ENCODE measurements at places on chromosomes 1 and 21.

DNA sequence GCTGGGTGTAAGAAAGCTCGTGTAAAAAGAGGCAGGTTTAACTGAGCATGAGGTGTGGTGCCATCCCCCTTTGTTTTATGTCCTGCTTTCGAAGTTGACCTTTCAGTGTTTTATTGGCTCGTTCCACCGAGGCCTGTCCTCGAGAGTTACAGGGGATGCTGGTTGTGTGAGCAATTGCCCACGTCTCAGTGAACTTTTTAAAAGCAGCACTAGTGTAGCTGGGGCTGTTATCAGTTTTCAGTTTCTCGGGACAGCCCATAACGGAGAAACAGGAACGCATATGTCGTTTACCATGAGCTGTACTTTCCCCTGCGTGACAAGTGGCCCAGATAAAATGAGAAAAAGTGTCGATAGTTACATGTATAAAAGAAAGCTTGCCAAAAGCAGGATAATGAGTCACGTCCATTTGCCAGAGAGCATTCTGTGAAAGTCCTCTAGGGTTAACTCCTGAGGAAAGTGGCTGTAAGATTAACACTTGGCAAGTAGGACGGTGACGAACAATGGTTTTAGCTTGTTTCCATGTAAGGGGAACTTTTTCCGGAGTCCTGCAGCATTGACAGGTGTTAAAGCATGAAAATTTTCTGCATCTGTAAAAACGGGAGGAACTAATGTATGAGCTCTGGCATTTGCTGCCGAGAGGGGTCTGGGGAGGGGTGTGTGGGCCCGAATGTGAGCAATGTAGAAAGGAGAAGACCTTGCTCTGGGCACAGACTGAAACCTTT is 7.8 kb upstream of the LRRC47 start:
- no peak for DNase-seq

GRCh38 chr1:30413606-30414005 is 309.8 kb downstream of the MATN1 start:
- no peak for DNase-seq

DNA sequence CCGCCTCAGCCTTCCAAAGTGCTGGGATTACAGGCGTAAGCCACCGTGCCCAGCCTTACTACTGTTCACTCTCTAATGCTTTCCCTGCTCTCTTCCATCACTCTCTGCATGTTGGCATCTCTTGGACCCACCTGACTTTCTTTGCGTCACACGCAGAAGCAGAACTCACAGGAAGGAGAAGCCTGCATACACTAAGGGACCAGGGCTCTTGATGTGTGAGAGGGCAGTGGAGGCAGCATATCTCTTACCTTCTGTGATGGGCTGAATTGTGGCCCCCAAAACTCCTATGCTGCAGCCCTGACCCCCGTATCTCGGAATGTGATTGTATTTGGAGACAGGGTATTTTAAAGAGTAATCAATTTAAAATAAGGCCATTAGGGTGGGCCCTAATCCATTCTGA is 26.7 kb upstream of the SLAMF9 start:
- DNase-seq, result no peak

DNA sequence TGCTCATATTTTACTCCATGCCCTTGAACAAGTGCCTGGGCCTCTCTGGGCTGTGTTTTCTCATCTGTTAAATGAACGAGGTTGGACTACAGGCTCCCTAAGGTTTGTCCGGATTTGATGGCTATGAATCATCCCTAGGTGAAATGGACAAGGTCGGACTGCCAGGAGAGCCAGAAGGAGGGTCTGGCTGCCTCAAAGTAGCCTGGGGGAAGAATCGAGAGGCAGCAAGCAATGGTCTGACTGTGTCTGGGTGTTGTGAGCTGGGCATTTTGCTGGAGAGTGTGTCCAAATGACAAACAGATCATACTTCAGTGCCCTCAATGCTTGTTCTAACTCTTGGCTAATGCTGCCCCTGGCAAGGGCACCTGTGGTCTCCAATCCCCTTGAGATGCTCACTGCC is 730.9 kb downstream of the PTPRU start:
- DNase-seq, result no peak

DNA sequence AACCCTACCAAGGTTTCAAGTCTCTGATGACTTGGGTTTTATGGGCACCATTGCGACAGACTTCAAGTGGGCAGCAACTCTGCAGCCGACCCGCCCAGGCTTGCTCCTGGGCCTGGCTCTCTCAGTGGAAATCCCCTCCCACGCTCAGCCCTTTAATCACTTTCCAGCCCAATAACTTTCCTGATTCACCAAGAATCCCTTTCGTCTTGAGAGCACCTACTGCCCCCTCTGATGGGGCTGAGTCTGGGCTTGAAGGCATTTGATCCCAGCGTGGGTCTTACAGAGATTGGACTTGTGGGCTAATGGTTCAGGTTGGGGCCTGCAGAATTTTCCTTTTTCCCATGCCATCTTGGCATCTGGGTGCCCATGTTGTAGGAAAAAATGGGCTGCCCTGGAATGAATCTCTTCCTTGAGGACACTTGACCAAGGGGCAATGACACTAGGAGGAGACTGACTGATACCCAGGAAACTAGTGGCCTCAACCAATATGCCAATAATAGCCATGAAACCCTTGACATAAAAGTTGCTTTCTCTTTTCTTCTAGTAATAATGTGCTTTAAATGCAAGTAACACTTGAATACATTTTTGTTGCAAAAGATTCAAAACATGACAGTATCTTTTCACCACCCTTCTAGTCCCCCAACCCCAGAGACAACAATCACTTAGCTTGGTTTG is 7.8 kb upstream of the PHLDA3 start:
- DNase-seq, result no peak

- no peak for DNase-seq
Observed at GRCh38 chr21:17257784-17258183, 255.1 kb upstream of the CXADR start.

DNA sequence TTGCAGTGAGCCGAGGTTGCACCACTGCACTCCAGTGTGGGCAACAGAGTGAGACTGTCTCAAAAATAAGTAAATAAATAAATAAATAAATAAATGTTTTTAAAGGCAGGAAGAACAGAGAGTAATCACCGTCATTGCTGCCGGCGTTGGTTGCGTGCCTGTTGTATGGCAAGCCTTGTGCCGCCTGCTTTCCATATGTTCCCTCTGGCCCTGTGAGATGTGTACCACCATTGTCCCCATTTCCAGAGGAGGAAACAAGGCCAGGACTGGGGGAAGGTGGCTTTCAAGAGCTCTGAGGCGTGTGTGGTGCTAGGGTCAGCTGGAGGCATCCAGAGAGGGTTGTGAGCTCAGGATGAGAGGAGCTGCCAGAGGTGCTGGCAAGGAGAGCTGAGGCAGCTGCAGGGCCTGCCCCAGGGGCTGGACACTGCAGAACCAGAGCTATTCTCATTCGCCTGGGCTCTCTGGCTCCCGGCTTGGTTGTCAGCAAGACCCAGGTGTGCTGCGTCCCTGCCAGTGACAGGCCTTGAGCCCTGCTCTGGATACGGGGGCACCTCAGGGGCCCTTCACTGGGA is 5.2 kb upstream of the MARCKSL1 start:
- DNase-seq, result no peak

GRCh38 chr21:26965907-26966581 is 844 bp downstream of the ADAMTS5 start:
- DNase-seq, result peak; percentile 37

- no peak for DNase-seq
Observed at GRCh38 chr1:105636052-105636451, 1420.4 kb upstream of the PRMT6 start.

- peak; percentile 56 for DNase-seq
Observed at GRCh38 chr1:52368383-52369172, 2.6 kb upstream of the CC2D1B start.

- DNase-seq, result peak; percentile 24
Observed at GRCh38 chr1:91885213-91885715, 687 bp downstream of the TGFBR3 start.

GRCh38 chr1:8858888-8859706 is 19.4 kb downstream of the ENO1 start:
- no peak for DNase-seq

DNA sequence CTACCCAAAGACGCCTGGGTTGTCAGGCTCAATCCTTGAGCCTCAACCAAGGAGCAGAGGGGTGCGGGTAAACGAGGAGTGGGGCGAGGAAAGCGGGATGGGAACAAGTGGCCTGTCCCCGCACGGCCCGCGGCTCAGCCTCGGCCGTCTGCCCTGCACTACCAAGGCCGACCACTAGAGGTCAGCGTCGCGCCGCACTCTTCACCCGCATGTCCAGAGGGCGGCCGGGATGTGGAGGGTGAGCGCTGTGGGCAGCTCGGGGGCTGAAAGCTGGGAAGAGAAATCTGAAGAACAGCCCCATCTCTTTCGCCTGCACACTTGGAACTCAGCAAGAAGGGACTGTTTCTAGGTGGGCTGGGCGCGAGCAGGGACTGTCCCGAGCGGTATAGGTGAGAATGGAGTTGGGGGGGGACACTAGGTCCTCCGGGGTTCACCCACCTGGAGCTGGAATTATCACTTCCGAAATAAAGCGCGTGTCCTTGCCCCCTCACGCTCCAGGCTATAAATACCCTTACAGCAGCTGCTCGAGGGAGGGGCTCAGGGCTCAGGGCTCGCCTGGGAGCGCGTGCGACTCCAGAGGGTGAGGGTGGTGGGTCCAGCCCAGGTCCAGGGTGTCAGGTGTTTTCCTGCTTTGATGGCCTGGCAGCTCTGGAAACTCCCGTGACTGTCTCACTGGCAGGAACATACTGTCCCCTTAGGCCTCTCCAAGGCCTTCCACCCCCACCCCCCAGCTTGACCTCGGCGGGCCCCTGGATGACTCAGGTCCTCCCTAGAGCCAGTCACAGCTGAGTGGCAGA is 9.8 kb downstream of the SLC30A2 start:
- DNase-seq, result peak; percentile 87

- no peak for DNase-seq
Observed at GRCh38 chr21:38911484-38912101, 105.9 kb downstream of the ETS2 start.

DNA sequence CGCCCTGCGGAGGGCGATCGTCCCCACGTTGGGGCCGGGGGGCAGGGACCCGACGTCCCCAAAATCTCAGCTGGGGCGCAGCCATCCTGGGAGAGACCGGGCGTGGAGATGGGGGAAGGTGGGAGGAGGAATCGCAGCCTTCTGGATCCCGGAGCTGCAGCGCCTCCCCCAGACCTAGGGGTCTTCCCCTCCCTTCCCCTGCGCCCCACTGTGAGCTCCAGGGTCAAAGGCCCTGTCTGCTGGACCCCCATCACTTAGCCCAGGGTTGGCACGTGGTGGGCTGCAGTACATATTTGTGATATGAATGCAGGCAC is 90.2 kb upstream of the VAMP3 start:
- no peak for DNase-seq

DNA sequence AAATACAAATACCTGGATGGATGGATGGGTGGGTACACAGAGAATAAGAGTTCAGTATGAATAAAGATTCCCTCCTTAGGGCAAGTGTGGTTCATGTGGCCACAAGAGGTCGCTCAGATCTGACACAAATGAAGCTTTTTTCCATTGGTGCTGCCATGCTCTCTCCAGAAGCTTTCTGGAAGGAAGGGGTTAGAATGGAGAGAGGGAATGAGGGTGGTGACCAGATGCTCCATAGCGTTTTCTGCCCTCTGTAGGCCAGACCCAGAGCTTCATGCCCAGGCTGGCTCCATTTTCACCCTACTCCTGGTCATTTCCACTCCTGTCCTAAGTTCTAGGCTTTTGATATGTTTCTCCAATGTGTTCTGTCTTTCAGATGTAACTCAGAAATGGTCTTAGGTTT is 3.3 kb upstream of the FCRL6 start:
- DNase-seq, result peak; percentile 53

- no peak for DNase-seq
Observed at GRCh38 chr1:29761159-29761928, 525.0 kb downstream of the PTPRU start.

- DNase-seq, result peak; percentile 83
Observed at GRCh38 chr1:6208723-6209660, 3.1 kb downstream of the RNF207 start.

GRCh38 chr21:44681861-44682579 is at the start of gene KRTAP12-1:
Gene KRTAP12-1 (minus strand): TSS chr21:44682163. CDS start chr21:44682123, 40 bp downstream.
- DNase-seq, result no peak

- no peak for DNase-seq
Observed at GRCh38 chr1:195769461-195769860, 838.8 kb downstream of the KCNT2 start.

- DNase-seq, result no peak
Observed at GRCh38 chr1:152906023-152906565, 2.3 kb upstream of the IVL start.

DNA sequence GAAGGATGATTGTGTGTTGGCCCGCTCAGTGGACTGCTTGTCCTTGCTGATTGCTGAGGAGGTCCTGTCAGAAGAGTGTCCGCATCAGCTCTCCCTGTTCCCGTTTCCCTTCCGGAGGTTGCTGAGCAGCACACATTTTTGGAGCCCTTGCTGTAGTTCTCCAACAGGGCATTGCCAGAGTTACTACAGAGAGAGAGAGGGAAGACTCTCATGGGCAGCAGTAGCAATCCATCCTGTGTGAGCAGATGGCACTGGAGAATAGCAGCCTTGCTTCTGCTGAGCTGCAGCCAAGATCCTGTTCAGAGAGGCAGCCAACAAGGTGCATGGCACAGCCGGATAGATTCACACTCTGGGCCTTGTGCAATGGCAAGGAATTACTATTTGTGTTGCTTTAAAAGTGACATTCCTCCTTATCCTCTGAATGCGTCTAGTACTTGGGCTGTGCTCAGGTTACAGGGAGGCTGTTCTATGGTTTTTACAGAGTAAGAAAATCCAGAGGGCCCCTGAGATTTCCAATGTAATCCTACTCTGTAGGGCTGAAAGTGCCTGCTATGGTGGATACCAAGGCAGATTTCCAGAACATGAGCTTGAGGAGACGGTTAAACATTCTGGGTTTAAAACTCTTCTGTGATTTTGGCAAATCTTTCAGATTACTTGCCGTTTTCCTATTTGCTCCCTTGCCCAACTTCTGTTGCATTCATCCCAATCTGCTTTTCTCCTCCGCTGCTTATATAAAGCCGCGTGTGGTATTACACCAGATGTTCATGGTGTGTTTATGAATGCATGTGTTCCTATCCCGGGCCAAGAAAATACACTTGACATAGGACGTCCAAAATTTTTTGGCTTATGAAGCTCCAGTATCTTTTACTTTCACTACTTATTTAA is 27.4 kb downstream of the AK4 start:
- DNase-seq, result no peak

DNA sequence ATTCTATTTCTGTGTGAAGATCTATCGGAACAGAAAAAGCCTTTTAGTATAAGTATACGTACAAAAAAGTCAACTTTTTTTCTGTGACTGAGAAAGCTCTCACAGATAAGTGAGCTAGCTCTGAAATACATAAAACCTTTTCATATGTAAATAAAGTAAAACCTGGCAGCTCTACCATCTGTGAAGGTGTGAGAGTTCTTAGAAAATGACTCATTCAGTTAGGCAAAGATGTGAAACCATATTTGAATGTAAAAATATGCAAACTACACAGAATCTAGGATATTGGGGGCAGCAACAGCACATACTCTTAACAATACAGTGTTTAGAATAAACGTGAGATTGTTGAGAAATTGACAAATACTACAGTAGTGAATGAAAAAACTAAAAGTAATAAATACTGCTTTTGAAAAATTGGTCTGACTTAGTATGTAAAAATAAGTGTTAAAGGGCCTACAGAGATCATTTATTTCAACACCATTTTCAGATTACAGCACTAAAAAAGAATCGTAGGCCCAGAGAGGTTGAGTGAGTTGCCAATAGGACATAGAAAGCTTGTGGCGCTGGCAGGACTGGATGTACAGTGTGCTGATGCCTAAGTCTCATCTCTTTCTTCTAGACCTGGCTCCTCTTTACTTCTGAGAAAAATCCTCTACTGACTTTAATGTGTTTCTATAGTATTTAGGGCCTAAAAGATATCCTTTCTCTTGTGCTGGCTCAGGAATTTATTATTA is 19.8 kb downstream of the ATP6V1G3 start:
- no peak for DNase-seq
